ENCODE measurements at places on chromosomes 3 and 15.

DNA sequence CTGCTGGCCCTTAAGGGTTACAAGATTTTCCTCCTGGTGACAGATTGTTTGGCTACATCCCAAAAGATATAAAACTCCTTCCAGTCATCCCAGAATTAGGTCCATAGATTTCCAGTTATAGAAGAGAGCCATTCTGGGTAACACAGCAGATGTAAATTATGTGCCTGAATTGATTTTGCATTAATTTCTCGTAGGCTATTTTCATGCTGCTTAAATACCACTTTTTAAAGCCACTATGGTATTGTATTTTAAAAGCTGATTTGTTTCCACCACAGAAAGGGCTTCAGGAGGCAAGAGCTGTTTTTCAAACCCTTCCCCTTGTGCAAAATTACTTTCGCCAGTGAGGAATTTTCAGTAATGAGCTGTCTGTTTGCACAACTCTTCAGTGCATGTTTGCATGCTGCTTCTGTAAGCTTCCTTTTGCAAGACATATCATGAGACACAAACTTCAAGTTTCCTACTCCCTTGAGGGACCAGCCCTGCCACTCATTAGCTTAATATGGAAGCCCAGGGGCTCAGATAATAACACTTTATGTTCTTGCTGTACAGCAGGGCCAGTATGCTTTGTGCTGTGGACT lies 105.4 kb upstream of the TNIK start:
- no peak for DNase-seq

- no peak for DNase-seq
Observed at GRCh38 chr3:58452176-58452575, 18.5 kb upstream of the PDHB start.

GRCh38 chr3:52777127-52777958 lies at the start of gene ITIH1:
Gene ITIH1, plus strand, starts transcription at chr3:52777599. Its CDS starts 17 bp downstream, at chr3:52777616.
- no peak for DNase-seq

- DNase-seq = no peak
Observed at GRCh38 chr3:154510780-154511179, 80.8 kb upstream of the GPR149 start.

DNA sequence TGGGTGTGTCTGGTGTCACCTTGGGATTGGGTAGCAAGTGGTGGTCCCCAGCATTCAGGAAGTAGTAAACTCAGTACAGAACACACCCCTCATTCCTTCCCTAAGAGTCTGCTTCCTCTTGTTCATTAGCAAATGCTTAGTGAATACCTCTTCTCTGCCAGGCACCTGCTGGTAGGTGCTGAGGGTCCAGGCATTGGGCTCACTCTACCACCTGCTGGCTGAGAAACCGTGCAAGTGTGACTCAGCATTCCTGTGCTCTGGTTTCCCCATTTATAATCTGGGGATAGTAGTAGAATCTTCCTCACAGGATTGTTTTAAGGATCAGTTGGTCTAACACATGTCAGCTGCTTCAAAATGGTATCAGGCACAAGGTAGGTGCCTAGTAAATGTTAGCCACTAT lies 4.8 kb downstream of the SHF start:
- DNase-seq = no peak

DNA sequence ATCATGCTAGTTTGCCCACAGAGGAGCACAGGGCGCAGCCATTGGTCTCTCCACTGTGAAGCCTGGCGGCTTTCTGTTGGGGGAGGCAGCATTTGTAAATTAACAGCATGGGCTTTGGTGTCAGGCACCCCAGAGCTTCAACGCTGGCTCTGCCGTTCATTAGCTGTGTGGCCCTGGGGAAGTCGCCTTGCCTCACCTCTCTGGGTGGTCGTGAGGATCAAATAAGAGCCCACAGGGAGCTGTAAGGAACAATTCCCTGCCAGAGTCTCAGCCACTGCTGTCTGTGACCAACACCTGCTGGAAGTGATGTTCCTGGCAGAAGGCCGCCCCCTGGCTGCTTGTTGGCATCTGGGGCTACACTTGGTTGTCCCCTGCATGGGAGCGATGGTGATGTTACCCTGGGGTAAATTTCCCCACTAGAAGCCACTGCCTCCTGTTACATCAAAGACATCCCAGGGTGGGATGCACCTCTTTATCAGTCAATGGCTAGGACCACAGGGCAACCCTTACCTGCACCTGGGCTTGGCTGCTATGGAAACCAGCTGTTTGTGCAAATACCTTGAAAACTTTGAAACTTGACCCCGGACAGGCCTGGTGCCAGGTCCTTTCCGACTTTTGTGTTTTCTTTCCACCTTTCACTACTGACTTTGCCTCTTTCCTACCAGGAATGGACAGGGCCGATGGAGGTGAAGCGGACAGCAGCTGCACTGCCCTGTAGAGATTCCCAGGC lies 36.9 kb downstream of the DNASE1L3 start:
- DNase-seq = no peak

GRCh38 chr3:154779571-154779970 lies 300.5 kb upstream of the MME start:
- no peak for DNase-seq

DNA sequence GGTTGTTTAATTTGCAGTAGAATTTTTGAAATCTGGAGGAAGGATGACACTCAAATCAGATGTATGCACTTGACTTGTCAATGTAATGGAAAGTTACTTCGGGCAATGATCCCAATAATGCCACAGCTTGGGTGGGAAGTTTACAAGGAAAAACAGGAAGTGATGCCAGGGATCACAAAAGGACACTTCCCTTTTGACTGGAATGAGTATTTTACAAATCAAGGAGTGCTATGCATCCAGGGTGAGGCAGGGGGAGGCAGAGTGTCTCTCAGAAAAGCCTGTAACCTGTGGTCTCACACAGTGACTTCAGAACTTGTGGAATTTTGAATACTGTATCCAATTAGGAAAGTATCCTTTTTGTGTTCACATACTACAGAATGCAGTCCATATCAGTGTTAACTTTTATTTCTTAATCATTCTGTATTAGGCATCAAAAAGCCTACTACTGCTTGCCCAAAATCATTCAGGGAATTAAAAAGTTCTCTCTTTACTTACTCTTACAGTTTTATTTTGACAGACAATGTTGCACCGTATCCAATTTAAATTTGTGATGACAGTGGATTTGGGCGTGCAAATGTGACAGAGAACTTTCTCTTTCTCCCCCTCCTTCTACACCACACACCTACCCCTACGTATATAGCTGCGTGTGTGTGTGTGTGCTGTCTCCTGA lies 445.1 kb downstream of the MECOM start:
- no peak for DNase-seq

DNA sequence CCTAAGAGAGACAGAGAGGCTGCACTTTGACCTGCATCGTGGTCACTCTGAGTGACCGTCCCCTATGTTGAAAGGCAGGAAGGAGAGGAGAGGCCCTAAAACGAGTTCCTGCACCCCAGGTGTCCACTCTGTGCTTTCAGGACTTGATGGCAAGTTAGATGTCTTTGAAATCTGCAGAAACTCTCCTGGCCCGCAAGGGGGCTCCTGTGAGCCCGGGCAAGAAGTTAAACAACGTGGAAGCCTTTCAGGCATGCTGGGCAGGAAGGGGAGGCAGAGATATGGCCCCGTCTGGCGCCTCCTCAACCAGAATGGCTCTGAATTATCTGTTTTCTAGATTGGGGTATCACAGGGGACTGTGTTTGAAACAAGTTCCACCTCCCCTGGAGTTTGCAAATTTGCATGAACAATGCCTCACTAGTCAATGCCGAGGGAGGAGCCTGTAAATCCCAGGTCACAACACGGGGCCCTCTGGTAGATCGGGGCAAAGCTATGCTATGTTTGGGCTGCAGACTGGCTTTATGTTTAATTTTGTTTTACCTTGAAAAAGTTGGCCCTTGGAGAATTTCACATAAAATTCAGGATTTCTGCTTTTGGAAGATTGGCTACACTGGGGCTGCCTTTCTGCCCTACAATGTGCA lies 9.8 kb downstream of the CTXND1 start:
- DNase-seq = no peak

- no peak for DNase-seq
Observed at GRCh38 chr15:62362144-62362543, 197.1 kb upstream of the C2CD4B start.

DNA sequence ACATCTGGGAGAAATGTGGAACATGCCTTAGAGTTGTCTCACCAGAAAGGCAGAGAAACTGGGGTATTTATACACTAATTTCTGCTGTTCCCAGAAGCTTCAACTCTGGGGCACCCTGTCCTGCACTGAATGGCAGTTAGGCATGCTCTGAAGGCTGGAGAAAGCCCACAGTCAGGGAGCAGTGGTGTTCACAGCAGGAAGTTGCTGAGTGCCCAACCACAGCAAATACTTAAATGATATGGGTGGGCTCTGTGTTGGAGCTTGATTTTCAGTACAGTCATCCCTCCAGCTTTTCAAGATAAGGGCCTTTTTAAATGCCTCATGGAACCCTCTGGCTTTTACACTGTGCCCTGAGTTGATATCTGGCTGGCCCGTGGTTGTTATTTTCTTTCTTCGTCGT lies 38.7 kb upstream of the RASGRF1 start:
- DNase-seq = no peak

DNA sequence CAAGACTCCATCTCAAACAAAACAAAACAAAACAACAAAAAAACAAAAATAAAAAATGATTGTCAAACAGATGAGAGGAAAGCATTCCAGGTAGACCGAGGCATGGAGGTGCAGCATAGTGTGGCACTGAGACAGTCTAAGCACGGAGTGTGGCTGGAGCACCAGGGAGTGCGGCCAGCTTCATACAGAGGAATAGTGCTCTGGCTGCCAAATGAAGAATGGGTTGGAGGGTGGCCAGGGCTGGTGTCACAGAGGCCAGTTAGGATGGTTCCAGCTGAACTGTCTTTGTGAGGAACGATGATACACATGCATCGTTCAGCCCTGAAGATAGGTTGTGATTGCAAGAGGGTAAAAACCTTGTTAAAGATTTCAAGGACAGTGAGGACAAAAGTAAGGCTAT lies 28.3 kb downstream of the MITF start:
- DNase-seq = no peak

DNA sequence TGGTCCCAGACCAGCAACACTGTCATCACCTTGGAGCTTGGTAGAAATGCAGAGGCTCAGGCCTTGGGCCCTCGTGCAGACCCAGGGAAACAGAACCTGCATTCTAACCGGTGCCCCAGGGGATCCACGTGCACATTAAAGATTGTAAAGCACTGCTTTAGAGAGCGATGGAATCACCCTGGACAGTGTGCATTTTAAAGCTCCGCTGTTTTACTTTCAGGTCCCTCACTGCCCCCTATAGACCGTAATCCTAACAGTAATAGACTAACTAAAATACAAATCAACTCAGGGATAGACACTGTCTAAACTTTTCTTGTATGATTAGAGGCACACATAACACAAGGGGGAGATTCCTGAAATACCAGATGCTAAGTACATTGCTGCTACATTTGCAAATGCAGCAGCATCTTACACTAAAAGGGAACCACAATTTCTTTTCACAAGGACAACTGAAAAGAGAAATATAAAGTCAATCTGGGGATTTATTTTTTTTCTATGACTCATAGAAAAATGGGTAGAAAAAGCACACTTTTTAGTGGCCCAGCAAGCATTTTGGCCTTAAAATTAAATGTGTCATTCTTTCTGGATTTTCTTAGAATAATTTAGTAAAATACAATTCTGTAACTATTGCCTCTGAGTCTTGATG lies 10.5 kb upstream of the SH3GL3 start:
- DNase-seq = no peak

DNA sequence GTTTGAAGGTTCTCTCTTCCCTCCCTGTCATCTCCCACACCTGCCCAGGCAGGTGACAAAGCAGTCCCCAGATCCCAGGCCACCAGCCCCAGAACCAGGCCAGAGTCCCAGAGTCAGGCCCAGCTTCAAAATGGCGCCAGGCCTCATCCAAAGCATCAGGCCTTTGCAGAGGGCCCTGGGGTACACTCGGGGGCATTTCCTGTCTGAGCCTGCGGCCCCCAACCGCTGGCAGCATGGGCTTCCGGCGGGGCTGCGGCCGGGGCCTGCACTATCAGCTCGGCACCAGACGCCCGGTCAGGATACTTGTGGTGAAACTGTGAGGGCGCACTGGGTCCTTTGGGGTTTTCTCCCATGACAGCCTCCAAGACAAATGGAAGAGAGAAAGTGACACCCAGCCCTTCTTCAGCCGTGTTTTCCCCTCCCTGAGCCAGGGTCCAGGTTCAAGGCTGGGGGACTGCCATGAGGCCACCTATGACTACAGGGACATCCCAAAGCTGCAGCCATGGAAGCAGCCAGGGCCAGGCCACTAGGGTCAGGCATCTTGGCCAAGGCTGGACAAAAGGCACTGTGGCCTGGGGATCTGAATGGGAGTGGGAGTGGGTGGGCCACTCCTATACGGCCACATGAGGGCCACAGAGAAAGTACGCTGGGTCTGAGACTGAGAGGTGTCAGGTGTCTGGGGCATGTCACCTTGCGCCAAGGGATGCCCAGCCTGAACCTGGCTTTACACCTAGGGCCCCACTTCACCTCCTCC lies 33.9 kb downstream of the RPN1 start:
- DNase-seq = no peak

All from activated CD4-positive, CD25-positive, alpha-beta regulatory T cell (primary cell).